GM19239 (cell line): ENCODE measurements at places on chromosomes 12 and 14.

DNA sequence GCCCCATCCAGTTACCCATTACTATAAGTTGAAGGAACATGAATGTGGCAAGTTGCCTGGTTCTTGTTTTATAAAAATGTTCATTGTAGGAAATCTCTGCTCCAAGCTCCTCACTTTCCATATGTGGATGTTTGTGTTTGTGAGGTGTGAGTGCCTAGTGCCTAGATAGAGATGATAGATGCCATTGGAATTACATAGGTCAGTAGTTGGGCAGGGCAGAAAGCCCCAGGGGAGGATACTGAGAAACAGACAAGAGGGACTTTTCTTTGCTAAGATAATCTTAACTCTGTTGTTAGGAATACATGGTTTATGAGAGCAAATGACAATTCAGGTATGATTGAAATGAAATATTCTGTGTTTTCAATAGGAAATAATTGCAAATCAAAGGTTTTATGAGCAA, 226.3 kb upstream of the GRIP1 start:
- DNase-seq: no peak

GRCh38 chr12:1929241-1929984, 11.0 kb upstream of the CACNA2D4 start:
- DNase-seq: no peak

GRCh38 chr12:1350055-1350933, 244.1 kb downstream of the FBXL14 start:
- no peak for DNase-seq

- DNase-seq: no peak
Measured at GRCh38 chr12:57732726-57733593, 5.6 kb downstream of the AGAP2 start.

DNA sequence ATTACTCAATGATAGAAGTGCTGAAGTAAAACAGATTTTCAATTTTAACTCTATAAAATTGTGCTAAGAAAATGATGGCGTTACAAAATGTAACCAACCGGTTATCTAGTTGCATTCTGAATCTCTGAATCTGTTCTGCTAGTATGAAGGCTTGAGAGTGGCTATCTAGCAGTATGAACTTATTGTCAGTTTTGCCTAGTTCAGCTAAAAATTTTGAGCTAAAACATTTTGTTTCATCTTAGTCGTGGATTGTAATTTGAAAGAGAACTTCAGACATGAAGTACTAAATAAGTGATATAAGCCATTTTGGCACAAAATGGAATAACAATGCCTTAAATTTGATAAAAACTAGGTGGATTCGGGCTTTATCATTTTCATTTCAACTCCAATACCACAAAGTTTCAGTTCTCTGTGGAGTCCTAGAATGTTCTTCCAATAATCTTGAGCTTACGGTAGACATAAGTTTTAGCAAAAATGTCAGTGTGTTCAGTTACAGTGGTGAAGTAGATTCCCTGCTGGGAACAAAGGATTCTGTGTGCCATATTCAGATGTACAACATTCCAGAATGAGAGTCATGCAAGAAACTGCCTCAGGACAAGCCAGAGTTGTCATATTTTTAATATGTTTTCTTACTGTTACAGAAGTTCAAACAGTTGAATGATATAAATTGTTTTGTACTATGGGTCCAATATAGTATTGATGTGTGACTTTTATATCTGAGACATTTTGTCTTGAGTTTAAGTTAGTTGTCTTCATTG, 28.1 kb downstream of the ATP6V1D start:
- DNase-seq: no peak

DNA sequence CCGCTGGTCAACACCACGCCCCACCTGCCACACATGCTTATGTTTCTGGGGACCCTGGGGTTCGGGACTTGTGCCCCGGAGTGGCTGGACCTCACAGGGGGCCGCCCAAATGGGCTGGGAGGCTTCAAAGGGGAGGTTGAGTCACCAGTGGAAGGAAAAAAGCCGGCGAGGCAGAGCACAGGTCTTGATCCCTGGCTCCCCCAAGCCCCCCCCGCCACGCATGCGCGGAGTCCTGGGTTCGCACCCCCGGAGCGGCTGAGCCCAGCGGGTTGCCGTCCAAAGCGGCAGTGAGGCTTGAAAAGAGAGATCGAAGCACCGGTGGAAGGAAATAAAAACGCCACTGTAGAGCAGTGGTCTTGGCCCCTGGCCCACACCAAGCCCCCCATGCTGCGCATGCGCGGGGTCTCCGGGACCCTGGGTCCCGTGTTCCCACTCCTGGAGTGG, 313.5 kb downstream of the ALG10 start:
- DNase-seq: no peak

- no peak for DNase-seq
Measured at GRCh38 chr14:90560558-90560957, 163.7 kb downstream of the CALM1 start.
